ENCODE measurements at places on chromosomes 4 and X. TPM values are rescaled to one million over a fixed set of nuclear protein-coding genes. Genes with fewer than 3 reads are reported as not detected.

Gene RPA4
- 0.33 TPM for total RNA-seq

Gene UGT2B17
- total RNA-seq = 0.28 TPM

DNA sequence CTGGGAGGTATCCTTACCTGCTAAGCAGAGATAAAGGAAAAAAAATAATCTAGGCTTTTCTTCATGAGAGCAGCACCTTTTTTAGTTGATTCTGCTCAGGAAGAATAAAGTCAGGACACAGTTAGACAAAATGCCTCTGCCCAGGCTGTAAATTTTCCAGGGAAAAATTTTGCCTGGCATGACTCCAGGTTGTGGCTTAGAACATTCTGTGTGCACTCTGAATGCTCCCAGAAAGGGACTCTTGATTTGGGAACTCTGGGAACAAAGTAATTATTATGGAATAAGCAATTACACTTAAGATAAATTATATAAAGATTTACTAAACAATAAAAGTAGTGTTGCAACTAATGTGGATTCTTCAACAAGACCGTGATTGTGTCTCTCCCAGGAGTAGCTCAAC is 826.2 kb upstream of the TENM3 start:
- no peak for DNase-seq

- no peak for DNase-seq
Measured at GRCh38 chrX:107978707-107979307, 3.4 kb downstream of the TEX13B start.

DNA sequence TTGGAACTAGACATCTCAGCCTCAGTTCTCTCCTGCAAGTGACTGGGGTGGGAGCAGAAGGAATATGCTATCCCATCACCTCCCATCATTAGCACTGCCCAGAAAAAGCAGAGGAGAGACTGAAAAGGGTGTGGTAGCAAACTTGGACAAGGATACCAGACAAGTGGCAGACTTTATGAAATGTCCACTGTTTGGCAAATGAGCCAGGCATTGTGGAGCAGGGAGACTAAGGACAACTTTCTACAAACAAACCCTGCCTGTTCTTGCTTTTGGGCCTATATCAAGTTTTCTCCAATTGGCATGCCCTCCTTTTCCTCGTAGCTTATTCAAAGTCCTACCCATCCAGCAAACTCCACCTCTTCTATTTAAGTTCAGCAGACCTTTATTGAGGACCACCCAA is 41.6 kb downstream of the ZCCHC12 start:
- no peak for DNase-seq

GRCh38 chr4:124079174-124079780 is 633.3 kb downstream of the ANKRD50 start:
- no peak for DNase-seq
